AG10803 (cell line): ENCODE measurements at places on chromosomes 12 and 14.
A peak's percentile ranks its signal among the peaks of the same experiment; 100 is the strongest.

DNA sequence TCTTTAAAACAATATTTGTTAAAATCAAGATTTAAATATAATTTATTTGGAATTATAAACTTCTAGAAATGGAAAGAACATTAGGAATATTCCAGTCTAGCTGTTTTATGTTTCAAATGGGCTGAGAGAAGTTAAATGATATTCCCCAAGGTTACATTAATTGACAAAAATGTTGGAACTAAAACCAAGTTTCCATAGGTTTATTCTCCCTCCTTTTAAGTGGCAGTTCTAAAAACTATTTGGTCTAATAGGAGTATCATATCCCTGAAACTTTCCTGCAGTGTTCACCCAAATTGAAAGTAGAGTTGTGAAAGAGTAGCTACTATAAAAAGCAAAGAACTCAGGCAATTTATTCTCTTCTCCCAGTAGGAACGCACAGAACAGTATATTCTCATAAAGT lies 1185.5 kb downstream of the LRFN5 start:
- DNase-seq = no peak

DNA sequence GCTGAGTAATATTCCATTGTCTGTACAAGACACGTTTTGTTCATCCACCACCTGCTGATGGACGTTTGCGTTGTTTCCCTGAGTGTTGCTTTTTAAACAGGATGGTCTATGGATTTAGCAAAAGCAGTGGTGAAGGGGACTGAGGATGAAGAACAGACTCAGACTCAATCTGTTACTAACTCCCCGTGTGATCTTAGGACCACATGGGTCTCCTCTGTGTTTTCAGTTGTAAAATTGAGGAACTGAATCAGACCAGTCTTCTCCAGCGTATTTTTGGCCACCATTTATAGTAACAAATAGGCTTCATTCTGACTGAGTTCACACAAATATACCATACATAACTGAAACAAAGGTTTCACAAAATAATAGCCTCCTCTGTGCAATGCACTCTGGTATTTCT lies 85.6 kb downstream of the FOXN3 start:
- DNase-seq = no peak

GRCh38 chr14:87784386-87784785 lies 208.6 kb downstream of the GALC start:
- DNase-seq = peak; percentile 6

GRCh38 chr12:117342682-117343081 lies 18.7 kb downstream of the NOS1 start:
- peak; percentile 7 for DNase-seq

DNA sequence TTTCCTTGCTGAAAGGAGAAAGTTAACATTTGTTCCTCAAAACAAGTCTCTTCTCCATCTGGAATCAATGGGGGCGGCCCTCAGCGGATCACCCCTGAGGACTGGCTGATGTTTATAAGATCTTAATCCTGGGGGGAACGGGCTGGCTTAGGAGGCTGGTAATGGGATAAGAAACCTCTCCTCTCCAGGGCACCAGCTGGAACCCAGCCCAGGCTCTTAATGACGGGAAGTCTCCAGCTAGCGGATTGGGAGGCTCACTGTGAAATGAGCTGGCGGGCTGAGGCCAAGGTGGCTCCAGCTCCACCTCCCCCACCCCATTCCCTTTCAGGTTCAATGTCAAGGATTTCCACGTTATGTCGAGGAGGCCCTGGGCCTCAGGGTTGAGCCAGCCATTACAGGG lies 1133.0 kb downstream of the VRK1 start:
- DNase-seq = no peak

- DNase-seq = no peak
These were observed 11.2 kb upstream of the MAGOHB start for GRCh38 chr12:10624605-10625004.
